ENCODE measurements at places on chromosomes 5 and 9. TPM values are rescaled to one million over a fixed set of nuclear protein-coding genes. Genes with fewer than 3 reads are reported as not detected.

Gene IGIP
- total RNA-seq, result 1.5 TPM

GRCh38 chr5:7269591-7270274 lies 126.2 kb upstream of the ADCY2 start:
- DNase-seq, result no peak

Gene TMEM171
- not detected for total RNA-seq

Gene SCGB3A1
- not detected for total RNA-seq

DNA sequence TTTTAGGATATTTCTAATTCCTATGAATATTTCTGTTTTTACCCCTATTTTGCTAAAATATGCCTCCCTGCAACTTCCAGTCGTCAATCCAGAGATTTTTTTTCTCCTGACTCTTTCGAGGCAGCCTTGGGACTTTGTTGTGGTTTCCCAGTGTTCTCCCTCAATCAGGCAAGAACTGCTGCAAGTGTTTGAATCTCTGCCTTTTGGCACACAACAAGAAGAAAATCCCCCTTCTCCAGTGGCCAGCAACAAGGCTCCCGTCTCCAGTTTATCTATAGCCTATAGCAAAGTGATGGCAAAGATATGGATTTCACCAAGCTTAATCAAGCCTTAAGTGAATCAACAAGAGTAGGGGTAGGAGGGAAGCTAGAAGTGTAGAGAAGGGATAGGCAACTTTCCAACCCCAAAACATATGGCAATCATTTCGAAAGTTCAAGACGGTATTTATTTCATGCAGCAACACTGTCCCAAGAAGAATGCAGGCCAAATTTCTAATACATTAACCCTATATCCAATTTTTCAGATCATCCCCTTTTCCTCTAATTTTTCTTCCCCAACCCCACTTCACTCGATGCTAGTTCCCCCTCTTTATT lies 37.7 kb upstream of the PAPPA start:
- DNase-seq, result no peak

DNA sequence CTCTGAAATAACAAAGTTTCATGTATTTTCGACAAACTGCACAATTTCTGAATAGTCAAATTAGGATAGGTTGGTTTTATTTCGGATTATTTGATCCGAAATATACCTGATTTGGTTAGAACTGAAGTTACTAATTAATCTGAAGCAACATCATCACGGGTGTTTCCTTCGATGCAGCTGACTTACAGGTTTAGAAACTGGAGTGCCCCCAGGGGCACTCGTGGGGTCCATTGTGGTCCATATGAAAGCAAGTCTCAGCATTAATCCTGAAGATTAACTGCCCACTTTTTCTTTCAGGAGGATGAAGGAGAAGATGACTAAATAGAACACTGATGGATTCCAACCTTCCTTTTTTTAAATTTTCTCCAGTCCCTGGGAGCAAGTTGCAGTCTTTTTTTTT lies 5.3 kb downstream of the SET start:
- DNase-seq, result no peak

DNA sequence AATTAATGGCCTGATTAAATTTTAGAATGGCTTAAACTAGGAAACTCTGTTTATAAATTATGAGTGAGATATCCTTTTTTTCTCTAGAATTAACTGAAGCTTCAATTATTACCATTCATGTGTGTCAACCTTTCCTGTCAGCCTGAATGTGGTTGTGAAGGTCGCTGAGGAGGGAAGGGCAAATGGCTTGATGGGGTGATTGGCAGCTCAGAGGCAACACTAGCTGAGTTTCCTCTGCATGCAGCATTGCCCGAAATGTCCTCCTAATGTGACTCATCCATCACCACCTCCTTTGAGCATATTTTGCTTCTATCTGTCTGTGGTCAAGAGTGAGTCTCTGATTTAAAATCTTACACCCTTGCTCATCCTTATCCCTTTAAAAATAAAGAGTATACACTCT lies 281.9 kb downstream of the TENT4A start:
- no peak for DNase-seq

GRCh38 chr9:114525513-114525912 lies 20.2 kb upstream of the WHRN start:
- DNase-seq, result peak; percentile 32

Gene DRD1
- 3.1 TPM for total RNA-seq

GRCh38 chr5:149455889-149456409 lies 76.9 kb upstream of the IL17B start:
- no peak for DNase-seq

Gene CTNND2
- 6.3 TPM for total RNA-seq

DNA sequence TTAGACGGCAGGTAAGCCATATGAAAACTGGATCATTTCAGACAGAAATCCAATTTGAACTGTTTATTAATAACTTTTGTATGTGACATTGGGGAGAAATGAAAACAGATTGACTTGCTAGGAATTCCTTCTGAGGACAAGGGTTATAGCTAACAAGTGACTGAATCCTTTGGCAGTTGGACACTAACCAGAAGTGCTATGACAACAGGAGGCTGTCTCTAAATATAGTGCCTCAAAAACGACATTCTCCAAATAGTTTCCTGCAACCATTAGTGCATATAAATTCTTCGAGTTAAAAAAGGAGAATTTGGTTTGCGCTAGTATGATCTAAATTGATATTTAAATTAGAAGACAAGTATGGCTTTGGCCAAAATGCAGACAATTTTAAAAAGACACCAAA lies 338.6 kb downstream of the PTPRD start:
- DNase-seq, result no peak

Gene HNRNPK
- total RNA-seq, result 659 TPM

- DNase-seq, result peak; percentile 41
Observed at GRCh38 chr9:3285365-3286161, 240.2 kb downstream of the RFX3 start.

DNA sequence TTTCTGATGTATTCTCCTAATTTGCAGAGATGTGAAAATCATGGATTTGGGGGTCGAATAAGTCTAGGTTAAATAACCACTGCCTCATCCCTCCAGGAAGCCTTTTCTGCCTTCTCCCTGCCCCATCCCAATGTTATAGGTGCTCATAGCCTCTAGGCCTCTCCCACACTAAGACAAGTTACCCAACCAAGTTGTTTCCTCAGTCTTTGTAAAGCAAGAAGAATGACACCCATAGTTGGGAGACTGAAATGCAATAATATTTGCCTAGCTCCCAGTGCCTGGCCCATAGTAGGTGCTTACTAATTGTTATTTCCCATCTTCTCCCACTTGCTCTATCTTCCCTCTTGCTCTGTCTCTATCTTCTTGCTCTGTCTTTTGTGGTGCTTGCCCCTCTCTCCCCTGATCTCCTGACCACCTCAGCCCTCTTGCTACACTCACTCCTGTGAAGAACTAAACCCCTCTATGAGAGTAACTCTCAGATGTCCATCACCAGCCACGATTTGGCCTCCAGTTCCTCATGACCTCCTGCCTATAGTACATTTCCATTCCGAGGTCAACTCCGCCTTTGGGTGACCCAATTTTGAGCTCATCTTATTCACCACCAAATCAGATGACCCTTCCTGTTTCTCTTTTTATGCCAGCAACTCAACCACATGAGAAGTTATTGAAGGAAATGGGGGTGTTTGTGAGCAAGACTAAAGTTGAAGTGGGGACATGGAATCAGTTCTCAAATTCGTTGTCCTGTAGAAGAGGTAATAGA lies 7.0 kb downstream of the AFAP1L1 start:
- no peak for DNase-seq

Gene PCDHB10
- 10.9 TPM for total RNA-seq

Gene NUTM2F
- not detected for total RNA-seq

GRCh38 chr5:113344973-113345940 lies 89.5 kb downstream of the TSSK1B start:
- DNase-seq, result no peak

Gene GCNT4
- total RNA-seq, result 0.07 TPM

Gene LCN15
- 0.77 TPM for total RNA-seq

Gene PTGDS
- 2.6 TPM for total RNA-seq

Gene GNA14
- 0.21 TPM for total RNA-seq

DNA sequence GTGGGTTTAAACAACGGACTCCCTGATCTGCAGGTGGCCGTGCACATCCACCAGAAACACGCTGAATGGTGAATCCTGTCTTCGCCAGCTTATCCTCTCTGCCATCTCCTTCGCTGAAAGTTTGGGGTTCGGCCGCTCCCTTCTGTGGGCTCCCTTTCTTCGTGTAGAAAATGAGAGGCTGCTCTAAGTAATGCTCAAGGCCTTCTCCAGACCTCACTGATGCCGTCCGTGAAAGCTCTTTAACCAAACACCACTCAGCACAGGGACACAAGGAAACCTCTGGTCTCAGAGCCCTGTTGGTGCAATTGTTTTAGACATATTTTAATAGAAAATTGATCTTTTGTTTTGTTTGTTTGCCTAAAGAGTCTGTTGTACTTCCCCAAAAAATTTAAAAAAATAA lies 596.5 kb downstream of the IRX1 start:
- no peak for DNase-seq

Gene NR6A1
- 19.8 TPM for total RNA-seq

Gene WNT8A
- not detected for total RNA-seq

Gene TXNDC8
- not detected for total RNA-seq

DNA sequence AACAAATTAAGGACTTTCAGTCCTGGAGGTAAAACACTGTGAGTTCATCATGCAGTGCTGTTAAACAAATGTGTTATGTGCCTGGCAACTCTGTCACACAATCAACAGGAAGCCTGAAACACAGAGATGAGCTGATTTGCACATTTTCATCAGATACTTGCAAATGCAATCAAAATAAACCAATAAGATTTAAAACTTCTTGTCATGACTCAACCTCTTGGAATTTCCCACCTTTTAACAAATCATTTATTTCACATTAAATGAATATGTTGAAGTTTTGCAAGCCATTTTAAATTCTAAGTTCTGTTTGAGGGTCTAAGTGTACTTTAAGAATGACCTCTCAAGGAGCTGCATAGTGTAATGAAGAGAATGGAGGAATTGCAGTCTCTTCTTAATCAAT lies 64.4 kb downstream of the ANXA1 start:
- no peak for DNase-seq

- DNase-seq, result no peak
Observed at GRCh38 chr9:22189471-22189870, 180.4 kb upstream of the CDKN2B start.

DNA sequence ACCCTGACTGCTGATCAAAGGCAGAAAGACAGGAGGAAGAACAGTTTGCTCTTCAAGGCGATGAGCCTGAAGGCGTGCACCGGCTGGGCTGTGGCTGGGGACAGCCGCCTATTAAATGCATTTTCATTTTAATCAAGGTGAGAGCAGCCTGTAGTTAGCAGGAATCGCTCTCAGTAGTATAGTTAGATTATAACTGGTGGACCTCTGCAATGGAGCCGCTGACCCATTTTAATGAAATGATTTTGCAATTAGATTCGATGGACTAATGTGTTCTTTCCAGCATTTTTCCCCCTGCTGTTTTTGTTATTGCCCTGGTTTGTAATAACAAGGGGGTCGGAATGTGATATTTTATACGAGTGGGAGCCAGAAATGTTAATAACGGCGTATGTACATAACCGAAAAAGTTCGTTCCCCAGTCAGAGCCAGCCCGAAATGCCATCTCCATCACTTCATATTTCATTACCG lies 185.9 kb upstream of the PANK3 start:
- no peak for DNase-seq

- peak; percentile 46 for DNase-seq
Observed at GRCh38 chr5:36444582-36445418, 143.1 kb upstream of the RANBP3L start.

Gene SOX30
- total RNA-seq, result 0.07 TPM

Gene TNFSF15
- total RNA-seq, result not detected

Gene C5
- total RNA-seq, result 0.85 TPM

GRCh38 chr5:143347046-143347445 lies 56.4 kb downstream of the NR3C1 start:
- DNase-seq, result no peak

DNA sequence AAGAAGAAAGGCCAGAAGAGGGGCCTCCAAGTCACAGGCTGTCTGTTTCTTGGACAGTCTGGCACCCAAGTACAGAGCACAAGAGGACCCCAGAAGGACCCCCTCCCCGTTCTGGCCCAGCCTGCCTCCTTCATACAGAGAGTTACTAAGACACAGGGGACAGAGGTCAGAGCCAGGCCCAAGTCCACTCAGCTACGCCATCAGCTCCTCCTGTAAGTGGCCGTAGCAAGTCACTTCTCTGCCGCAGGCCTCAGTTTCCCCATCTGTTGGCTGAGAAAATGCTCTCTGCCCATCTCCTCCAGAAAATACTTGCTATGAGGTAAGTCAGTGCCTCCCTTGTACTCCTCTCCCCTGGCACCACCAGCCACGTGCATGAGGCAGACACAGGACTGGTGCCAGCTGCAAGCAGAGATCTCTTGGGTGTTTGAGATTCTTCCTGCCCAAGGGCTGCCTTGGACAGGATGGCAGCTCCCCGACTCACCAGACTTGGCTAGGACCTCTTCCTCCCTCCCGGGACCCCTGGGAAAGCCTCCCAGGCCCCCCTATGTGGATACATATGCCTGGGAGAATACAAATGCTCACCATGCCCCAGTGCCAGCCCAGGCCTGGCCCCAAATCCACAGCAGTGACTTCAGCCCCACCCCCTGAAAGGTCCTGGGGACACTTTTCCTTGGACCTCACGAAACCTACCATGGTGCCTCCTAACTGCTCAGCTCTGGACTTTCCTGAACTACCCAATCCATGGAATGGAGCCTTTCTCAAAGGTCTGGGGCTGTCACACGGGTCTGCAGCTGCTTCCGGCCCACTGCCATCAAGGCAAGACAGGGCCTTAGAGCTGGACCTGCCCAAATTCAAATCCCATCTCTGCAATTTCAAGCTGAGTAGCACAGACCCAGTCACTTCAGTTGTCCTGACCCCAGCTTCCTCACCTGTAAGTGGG lies 5.1 kb downstream of the EEIG1 start:
- no peak for DNase-seq

GRCh38 chr5:126535856-126536545 lies 59.0 kb downstream of the ALDH7A1 start:
- DNase-seq, result no peak

GRCh38 chr9:127126971-127127370 lies 4.5 kb upstream of the ANGPTL2 start:
- no peak for DNase-seq

Gene PCDHGA3
- total RNA-seq, result 3.2 TPM

- no peak for DNase-seq
Observed at GRCh38 chr5:180689071-180689694, 39.8 kb upstream of the FLT4 start.

Gene VLDLR
- 34.1 TPM for total RNA-seq

DNA sequence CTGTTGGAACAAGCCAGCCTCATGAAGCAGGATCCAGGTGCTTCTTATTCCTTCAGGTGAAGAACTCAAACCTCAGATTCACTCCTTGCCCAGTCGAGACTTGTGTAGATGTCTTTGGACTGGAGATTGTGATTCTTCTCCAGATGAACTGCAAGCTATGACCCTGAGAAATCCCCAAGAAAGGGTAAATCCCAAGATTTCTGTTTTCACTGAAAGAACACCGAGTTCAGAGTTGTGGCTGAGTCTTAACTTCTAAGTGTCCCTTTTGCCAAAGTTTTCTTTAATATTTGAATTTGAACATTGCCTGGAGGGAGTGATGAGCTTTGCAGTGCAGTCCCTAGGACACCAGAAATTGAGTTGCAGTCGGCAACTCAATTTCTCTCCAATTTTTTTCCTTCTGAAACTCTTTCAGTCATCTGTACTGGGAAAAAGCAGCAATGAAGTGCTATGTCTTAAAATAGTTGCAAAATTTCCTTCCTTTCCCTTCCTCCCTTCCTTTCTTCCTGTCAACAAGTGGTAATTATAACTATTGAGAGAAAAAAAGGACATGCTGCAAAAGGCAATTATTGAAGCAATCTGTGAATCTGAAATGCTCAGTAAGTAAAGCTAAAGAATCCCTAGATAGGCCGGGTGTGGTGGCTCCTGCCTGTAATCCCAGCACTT lies 56.1 kb downstream of the ANKRD55 start:
- DNase-seq, result no peak

Gene CARD9
- 0.46 TPM for total RNA-seq

Measured in cardiac muscle cell (in vitro differentiated cells and primary cell).